Non-pigmented ciliary epithelial cell (primary cell): ENCODE measurements at places on chromosomes 6 and 20.

DNA sequence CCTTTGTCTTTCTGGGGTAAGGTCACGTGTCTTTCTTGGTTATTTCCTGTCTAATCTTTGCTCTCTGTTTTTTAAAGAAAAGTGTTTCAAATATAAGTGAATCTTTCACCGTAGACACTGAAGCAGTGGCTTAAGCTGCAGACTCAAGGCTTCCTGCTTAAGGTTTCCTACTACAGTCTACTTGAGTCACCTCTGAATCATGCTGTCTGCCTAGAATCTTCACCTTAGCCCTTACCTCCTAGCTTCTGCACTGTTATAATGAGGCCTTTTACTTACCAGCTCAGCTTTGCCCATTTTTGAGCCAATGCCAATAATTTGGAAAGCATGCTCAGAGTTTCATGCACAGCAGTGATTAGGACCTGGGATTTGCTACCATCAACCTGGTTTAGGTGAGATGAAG, 30.6 kb downstream of the ADGRF4 start:
- DNase-seq, result no peak

- DNase-seq, result no peak
These were observed 15.6 kb upstream of the TBCC start for GRCh38 chr6:42761287-42762067.

- no peak for DNase-seq
These were observed 149.6 kb upstream of the KCNK16 start for GRCh38 chr6:39471954-39472659.

DNA sequence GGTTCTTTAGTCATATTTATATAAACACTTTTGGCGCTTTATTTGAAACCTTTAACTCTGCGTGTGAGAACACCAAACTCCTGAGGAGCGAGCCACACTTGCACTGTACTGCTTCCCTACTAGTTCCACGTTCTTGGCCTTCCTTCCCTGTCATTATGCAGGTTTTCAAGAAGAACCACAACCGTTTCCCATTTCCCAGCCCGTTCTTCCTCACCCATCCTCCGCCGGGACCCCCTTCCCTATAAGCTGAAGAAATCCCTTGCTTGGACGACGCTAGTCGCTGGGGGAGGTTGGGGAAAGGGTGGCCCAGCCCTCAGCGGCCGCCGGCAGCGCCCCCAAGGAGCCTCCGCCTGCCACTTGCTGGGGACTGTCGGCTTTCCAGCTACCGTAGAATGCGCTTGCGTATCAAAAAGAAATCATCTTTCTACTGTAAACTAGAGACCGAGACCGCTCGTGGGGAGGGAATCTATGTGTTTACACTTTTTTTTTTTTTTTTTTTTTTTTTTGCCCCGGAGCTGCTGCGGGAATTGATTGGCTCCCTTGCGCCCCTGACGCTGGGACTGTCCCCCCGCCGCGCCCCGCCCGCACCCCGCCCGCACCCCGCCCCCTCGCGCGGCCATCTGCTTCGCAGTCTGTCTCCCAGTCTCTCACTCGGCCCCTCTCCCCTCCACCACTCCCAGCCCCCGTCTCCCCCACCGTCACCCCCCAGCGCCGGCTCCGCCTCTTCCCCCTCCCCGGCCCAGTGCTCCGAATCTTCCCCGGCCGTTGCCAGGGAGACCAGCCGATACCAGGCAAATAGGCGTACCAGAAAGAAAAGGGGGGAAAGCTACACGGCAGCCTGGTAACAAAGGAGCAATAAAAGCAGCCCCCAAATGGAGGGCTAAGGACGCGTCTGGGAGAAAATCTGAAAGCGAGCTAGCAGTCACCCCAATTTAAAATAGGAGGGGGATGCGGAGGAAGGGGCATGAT, 2.3 kb upstream of the MARCKS start:
- no peak for DNase-seq

GRCh38 chr6:157186785-157187181, 136.5 kb downstream of the TMEM242 start:
- DNase-seq, result no peak

- DNase-seq, result no peak
These were observed 6.8 kb downstream of the HFE start for GRCh38 chr6:26094036-26094435.

GRCh38 chr6:49151461-49151860, 311.6 kb downstream of the MMUT start:
- no peak for DNase-seq

GRCh38 chr6:106339334-106340029, 13.9 kb upstream of the ATG5 start:
- DNase-seq, result peak; percentile 43

DNA sequence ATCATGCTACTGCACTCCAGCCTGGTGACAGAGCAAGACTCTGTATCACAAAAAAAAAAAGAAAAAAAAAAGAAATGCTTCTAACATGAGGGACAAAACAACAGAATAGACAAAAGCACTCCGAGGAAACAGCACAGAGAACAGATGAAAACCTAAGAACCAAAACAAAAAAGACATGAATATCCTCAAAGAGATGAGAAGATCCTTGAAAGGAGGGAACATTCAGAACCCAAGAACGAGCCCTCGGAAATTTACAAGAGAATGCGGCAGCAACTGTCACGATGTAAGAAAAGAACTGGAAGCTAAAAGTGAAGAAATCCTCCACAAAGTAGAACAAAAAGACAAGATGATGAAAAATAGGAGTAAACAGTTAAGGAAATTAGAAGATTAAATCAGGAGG, 21.2 kb downstream of the ADA start:
- DNase-seq, result no peak

DNA sequence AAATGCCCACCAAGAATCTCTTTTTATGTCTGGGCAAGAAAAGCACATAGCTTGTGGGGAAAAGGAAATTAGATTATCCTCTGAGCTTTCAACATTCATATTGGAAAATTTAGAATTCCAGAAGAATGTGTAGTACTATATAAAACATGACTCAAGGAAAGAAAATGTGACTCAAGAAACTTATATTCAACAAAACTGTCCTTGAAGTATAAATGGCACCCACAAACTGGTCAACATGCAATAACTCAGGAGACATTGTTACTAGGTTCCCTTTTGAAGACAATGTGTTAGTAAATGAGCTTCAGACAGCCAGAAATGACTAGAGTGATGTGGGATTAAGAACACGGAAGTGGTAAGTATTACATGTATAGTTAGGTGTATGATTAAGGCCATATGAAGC, 26.1 kb upstream of the TINAG start:
- peak; percentile 45 for DNase-seq
